Thymus (tissue), 14 donors: ENCODE measurements at places on chromosomes 6 and 20.

DNA sequence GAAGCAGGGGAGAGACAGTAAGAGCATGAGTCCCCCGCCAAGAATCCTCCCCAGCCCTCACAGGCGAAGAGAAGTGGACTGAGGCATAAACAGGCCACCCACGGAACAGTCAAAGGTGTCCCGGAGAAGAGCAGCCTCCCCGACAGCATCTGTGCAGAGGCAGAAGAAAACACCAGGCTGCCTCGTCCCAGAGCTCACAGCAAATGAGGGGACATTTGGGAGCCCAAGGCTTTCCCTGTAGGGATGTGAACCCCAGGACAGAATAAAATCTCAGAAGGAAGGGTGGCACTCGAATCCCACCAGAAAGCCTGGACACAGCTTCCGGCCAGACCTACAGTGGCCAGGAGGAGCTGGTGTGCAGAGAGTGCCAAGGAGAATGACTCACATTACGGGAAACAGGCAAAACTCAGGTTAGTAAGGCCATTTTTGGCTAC is 90.4 kb downstream of the DLL1 start:
- DNase-seq: no peak

GRCh38 chr20:48632825-48633619 is 194.8 kb downstream of the PREX1 start:
- no peak for DNase-seq

DNA sequence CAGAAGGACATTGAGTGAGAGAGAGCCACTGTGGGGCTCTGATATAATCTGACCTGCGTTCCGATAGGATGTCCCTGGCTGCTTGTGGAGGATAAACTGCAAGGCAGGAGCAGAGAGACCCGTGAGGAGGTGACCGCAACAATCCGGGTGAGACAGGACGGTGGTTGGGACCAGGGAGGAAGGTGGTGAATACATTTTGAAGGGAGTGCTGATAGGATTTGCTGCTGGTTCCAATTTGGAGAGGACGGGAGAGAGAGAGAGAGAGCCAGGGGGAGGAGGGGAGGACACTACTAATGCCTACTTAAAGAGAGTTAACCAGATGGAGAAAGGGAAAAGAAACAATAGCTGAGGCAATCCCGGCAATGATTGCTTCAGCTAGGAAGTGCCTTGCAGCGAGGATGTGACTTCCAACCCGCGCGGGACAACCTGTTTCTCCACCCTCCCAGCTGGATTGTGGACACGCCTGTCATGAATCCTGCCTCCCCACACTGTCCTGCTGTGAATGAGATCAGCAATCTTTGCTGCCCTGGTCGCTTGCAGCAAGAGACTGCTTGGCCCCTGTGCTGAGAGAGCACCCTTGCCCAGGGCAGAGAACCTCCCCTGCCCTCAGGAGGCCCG is 199.0 kb upstream of the KCNG1 start:
- DNase-seq: no peak

GRCh38 chr20:55544638-55545037 is 460.7 kb downstream of the CBLN4 start:
- DNase-seq: no peak

DNA sequence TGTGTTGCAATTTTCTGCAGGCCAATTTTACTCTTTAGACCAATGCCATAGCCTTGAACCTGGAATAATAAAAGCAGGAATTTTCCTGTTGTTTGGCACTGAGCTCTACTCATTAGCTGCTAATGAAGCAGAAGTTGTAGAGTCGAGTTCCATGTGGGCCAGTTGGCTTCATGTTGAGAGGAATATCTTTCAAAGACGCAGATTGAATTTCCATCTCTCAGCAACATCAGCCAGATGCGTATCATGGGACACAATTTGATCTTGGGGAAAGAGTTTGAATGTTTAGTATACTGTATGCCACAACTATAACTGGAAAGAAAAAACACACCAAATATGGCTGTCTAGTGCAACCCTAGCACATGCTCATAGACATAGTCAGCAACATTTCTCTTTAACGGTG is 259.6 kb downstream of the BCKDHB start:
- no peak for DNase-seq

DNA sequence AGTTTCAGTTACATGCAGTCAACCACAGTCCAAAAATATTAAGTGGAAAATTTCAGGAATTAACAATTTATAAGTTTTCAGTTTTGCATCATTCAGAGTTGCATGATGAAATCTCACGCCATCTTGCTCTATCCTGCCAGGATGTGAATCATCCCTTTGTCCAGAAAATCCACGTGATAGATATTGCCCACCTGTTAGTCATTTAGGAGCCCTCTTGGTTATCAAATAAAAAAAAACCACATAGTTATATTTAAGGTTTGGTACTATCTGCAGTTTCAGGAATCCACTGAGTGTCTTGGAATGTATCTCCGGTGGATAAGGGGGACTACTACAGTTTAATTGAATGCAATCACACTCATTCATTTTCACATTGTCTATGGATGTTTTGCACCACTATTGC is 1249.0 kb upstream of the CITED2 start:
- DNase-seq: no peak

- DNase-seq: no peak
Measured at GRCh38 chr20:63484651-63485403, 12.4 kb upstream of the KCNQ2 start.

- no peak for DNase-seq
Measured at GRCh38 chr20:59751075-59751711, 146.9 kb downstream of the PHACTR3 start.

GRCh38 chr6:70884074-70884983 is 72.5 kb downstream of the B3GAT2 start:
- DNase-seq: peak; percentile 66

GRCh38 chr6:90385759-90386313 is 89.2 kb upstream of the BACH2 start:
- no peak for DNase-seq

GRCh38 chr20:4836473-4836872 is 114.8 kb downstream of the PRND start:
- DNase-seq: no peak

GRCh38 chr20:44199877-44200276 is 10.7 kb downstream of the OSER1 start:
- DNase-seq: no peak
